ENCODE measurements at places on chromosomes 1 and 21.

GRCh38 chr1:110069404-110070281, 829 bp downstream of the ALX3 start:
- DNase-seq, result no peak

DNA sequence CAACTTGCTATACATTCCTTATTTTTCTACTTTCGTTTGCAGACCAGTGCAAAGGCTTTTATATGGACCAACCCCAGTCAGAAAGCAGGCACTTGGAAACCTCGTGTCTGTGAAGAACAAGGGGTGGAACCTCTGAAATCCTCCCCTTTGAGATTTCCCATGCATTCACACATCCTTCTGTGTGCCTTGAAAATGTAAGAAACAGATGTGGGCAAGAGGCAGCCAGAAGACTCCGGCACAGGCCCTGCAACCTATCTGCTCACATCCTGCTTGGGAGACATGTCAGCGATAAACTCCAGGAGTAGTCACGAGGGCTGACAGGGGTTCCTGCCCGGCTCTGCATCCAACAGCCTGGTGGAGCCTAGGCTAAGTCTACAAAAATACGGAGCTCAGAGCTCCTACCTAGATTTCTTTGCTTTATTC, 42.5 kb downstream of the ETS2 start:
- DNase-seq, result no peak

GRCh38 chr1:8202182-8202905, 115.6 kb upstream of the SLC45A1 start:
- no peak for DNase-seq

DNA sequence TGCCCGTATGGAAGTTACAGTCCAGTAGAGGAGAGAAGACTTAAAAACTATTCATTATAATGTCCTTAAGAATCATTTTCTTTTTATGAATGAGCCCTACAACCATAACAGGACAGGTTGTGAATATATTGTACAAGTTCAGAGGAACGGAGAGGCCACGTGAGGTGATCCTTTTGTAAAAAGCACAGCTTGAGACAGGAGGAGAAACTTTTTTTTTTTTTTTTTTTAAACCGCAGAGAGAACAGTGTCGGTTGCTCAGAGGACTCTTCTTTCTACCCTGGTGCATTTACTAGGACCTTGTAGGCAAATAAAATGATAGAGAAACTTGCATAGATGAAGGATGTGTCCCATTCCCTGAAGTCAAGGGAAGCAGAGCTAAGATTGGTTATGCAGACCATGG, 32.1 kb downstream of the DYRK1A start:
- DNase-seq, result no peak

GRCh38 chr1:57782357-57782756, 358.5 kb upstream of the DAB1 start:
- no peak for DNase-seq

DNA sequence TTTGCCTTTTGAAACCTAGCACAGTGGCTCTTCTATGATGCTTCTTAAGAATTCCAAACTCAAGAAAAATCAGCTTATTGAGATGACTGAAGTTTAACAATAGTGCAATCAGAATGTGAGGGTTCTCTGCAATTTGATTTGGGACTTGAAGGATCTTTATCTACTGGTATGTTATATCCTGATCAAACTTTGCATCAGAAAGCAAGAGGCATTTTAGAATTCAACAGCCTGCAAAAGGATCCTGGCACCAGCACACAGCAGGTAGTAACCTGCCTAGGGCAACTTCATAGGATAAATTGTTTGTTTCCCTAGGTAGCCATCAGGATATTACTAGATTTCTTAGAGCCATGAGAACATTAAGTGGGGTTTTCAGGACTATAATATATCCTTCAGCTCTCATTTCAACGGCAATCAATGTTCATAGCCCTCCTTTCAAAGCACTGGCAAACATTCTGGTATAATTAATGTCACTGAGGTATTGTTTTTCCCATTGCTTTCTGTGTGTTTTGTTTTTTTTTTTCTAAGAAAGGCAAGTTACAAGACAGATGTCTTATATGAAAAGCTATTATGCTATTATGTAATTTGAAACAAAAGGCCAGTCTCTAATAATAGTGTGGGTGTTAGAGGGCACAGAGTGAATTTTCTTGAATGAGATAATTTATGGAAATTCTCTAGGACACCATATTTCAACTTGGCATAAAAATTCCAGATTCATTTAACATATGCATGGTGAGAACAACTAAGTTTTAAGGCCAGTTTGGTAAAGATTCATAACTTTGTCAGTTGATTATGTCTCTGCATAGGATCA, 34.5 kb downstream of the NTNG1 start:
- DNase-seq, result no peak

DNA sequence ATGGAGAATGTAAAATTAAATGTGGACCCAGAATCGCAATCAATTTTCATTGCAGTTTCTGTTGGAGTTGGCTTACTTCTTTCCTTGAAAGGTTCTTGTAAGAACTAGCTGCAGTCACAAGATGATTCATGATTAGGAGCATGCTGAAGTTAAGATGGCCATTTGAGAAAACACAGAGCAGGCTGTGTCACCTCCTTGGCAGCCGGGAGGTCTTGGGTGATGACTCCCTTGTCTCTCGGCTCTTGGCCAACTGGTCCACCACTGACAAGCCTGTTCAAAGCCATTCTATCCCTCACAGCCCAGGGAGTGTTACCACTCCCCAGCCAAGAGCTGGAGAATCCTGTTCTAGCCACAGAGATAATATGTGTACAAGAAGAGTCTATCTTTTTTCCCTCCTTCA, 40.6 kb downstream of the OPTC start:
- DNase-seq, result no peak
